ENCODE measurements at places on chromosomes 5 and 9. TPM values are rescaled to one million over a fixed set of nuclear protein-coding genes. Genes with fewer than 3 reads are reported as not detected.

TMC1 gene
- not detected for total RNA-seq

DNA sequence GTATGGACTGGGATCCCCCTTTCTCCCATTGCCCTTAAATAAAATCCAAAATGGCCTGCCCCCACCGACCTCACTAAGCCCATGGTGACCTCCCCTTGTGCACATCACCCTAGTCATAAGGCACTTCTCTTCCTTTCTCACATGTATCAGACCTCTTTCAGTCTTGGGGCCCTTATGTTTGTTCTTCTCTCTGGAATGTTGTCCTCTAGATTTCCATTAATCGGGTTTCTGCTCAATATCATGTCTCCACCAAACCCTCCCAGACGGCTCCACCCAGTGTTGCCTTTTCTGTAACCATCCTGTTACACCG, 196.3 kb downstream of the ERCC6L2 start:
- no peak for DNase-seq

GRCh38 chr9:22622815-22623214, 176.2 kb downstream of the DMRTA1 start:
- DNase-seq: no peak

GRCh38 chr9:9212963-9213362, 1399.8 kb downstream of the PTPRD start:
- DNase-seq: no peak

GRCh38 chr9:107153336-107153735, 129.7 kb upstream of the RAD23B start:
- no peak for DNase-seq

GRCh38 chr5:115402822-115403577, 106.5 kb upstream of the CCDC112 start:
- DNase-seq: no peak

Data from Caco-2 (cell line).